ENCODE measurements at places on chromosomes 13 and 19. TPM values are rescaled to one million over a fixed set of nuclear protein-coding genes. Genes with fewer than 3 reads are reported as not detected.

GRCh38 chr19:41421314-41421713 is 5.9 kb downstream of the B3GNT8 start:
- DNase-seq, result no peak

DNA sequence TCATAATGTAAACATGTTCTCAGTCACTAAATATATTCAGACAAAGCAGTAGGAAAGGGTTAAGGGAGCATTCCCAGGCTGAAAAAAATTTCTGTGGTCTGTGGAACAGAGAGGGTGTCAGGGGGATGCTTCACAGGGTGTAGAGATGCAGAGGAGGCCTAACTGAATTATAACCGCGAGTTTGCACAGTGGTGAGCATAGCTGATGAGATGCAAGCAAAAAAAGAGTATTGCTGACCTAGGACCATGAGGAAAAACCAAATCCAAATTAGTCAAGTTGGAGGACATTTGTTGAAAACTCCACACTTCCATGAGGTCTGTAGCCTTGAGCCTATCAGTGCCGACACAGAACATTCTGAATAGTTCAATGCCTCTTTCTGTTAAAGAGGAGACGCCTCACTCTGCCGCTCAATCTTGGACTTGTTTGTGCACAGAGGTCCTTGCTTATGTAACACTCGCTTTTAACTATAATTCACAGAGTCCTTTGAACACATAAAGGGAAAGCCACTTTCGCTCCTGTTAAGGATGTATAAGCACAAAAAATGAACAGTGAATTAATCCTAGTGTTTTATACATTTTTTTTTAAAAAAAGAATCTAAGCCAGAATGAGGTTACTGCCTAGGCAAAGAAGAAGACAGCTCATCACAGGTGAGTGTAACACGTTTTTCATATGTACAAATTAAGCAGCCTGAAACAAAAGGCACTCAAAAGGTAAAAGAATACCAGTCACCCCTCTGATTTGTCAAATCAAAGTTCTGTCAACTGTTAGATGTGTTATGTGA is 25.8 kb upstream of the INTS6 start:
- no peak for DNase-seq

Gene PRX
- 5.2 TPM for total RNA-seq

Gene PRKD2
- 74.7 TPM for total RNA-seq

Gene GFY
- not detected for total RNA-seq

DNA sequence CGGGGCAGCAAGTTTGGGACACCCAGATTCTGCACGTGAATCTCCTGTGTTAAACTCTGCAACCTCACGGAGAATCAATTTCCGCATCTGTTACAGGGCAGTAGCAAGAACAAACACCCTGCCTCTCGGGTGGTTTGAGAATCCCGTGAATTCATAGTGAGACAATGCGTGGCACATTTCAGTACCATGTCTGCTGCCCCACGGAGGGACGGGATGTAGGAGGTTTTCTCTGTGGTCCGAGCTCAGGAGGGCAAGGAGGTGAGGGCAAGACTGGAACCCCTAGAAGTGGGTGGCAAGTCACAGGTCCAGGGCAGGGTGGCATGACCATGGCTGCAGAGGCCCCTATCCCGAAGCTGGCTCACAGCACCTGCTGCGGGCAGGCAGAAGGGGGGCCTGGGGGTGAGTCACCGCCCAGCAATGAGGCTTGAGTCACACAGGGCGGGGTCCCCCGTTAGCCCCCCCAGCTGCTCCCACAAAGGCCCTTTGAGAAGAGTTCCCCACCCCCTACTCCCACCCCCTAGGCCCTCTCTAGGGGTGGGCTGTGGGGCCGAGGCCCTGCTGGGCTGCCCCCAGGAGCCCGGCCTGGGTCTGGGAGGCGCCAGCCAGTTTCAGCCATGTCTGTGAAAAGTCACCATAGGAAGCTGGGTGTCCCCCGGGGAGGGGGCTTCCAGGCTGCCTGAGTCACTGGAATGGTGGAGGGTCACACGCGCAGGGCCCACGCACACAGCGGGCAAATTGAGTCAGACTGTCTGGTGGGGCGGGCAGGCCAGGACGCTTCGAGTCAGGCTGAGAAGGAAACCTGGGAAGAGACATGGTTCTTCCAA is 25.8 kb upstream of the NANOS3 start:
- peak; percentile 70 for DNase-seq

- no peak for DNase-seq
Measured at GRCh38 chr13:75774176-75774575, 138.0 kb downstream of the LMO7 start.
